Fibroblast of skin of abdomen (primary cell): ENCODE measurements at places on chromosomes 3 and 15.
A peak's percentile ranks its signal among the peaks of the same experiment; 100 is the strongest.

GRCh38 chr15:43275740-43276562 lies 9.2 kb upstream of the TGM5 start:
- DNase-seq = no peak

DNA sequence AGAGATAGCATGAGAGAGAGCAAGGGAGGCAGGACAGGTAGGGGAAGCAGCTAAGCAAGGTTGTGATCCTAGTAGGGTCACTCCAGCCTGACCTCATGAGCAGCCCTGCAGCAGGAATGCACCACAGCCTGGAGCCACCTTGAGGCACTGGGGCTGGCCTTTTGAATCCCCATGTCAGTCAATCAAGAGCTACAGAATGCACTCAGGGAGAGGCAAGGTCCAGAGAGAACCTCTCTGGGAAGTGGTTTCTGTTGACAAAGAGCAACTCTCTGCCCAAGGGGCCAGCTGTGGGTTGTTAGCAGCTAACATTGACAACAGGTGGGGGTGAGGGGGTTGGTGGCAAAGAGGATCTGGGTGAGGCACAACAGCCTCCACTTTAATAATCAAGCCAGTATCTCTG lies 54.6 kb downstream of the TRANK1 start:
- no peak for DNase-seq

- no peak for DNase-seq
These were observed 24.5 kb upstream of the BDH1 start for GRCh38 chr3:197580253-197580691.

DNA sequence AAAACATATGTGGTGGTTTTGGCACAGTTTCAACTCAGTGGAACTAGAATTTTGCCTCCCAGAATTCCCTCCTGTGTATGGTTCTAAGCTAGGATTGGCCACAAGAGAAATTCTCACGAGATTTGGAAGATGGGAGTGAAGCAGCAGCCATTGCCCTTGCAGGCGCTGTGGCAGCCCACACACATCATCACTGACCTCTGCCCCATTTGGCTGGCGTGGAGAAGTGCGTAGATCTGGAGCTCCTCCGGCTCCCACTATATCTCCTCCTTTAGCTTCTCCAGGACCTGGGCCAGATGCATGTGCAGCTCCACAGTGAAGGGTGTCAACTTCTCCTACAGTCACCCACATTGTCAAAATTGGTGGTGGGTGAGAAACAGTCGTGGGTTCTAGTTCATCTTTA lies 199.6 kb downstream of the EFHB start:
- DNase-seq = no peak

- DNase-seq = no peak
These were observed at the start of gene RTP2 for GRCh38 chr3:187702507-187703033. RTP2 (minus strand) TSS chr3:187702557; CDS start chr3:187702128, 429 bp downstream.

DNA sequence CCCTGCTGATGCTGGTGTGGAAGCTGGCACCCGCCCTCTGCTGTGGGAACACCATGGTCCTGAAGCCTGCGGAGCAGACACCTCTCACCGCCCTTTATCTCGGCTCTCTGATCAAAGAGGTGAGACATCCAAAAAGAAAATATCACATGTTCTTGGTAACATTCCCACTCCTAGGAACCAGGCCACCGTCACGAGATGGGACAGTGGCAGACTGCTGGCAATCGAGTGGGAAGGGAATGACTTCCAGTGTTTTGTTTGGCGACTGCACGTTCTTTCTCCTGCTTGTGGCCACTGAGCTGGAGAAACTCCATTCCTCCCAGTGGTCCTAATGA lies 14.3 kb downstream of the ALDH1A3 start:
- DNase-seq = no peak

GRCh38 chr15:78133801-78134200 lies 2.6 kb upstream of the CIB2 start:
- DNase-seq = no peak

DNA sequence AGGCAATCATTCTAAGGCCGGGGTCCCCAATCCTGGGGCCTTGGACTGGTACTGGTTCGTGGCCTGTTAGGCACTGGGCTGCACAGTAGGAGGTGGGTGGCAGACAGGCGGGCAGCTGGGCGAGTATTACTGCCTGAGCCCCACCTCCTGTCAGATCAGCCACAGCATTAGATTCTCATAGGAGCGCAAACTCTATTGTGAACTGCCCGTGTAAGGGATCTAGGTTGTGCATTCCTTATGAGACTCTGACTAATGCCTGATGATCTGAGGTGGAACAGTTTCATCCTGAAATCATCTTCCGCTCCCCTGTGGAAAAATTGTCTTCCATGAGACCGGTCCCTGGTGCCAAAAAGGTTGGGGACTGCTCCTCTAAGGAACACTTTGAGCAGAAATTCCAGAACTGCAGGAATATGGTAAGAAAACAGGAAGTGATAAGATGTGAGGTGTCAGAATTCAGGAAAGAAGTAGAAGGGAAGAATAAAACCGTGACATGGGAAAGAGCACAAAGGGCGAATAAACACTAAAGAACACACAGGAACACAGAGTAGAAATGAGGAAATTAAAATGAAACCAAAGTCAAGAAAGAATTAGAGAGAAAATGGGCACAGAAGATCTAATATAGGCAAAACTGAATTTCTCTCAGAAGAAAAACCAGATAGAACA lies 57.6 kb downstream of the PDCD6IP start:
- DNase-seq = peak; percentile 2

DNA sequence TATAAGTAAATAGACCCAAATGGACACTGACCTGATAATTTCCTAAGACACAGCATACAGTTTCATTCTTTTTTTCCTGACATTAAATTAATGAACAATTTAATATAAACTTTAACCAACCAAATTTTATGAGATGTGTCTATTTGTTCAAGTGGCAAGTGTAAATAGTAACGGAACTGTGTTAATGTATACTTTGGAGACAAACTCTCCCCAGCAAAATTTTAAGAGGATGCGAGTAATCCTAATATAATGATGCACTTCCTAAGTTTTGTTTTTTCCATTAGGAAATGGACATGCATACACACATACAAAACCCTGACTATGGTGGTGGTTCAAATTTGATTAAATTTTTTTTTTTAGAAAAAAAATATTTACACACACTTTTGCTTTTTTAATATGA lies 38.5 kb upstream of the MYH15 start:
- DNase-seq = no peak

GRCh38 chr3:174620138-174620537 lies 239.0 kb upstream of the NAALADL2 start:
- DNase-seq = peak; percentile 9

- no peak for DNase-seq
These were observed 51.1 kb upstream of the SEC22A start for GRCh38 chr3:123150449-123151215.

DNA sequence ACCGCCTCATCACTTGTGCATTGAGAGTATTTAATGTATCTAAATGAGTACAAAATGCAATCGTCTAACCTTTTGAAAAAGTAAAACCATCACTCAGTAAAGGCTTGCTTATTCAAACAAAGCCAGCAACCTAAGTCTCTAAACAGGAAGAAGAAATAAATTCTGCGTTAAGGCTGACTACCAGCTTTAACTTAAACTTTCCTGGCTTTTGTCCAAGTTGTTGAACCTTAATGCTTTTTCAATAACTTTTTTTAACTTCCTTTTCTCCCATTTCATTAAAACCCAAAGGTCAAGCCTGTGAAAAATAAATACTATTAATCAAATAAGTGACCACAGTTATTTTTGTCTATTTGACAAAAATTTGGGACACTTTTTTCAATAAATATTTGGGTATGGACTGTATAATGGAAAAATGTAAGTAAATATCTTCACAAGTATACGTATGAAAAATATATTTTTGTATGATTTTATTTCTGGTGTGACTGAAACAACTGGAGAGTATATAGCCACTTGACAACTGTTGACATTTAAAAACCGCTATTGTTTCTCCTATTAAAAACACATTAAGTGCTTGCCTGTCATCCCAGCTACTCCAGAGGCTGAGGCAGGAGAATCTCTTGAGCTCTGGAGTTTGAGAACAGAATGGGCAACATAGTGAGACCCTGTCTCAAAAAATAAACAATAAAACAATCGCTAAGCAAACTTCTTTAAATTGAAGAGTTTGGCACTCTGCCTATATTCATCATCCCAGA lies 2.9 kb downstream of the KLHL24 start:
- no peak for DNase-seq

GRCh38 chr15:96160800-96161199 lies 169.7 kb upstream of the NR2F2 start:
- no peak for DNase-seq

DNA sequence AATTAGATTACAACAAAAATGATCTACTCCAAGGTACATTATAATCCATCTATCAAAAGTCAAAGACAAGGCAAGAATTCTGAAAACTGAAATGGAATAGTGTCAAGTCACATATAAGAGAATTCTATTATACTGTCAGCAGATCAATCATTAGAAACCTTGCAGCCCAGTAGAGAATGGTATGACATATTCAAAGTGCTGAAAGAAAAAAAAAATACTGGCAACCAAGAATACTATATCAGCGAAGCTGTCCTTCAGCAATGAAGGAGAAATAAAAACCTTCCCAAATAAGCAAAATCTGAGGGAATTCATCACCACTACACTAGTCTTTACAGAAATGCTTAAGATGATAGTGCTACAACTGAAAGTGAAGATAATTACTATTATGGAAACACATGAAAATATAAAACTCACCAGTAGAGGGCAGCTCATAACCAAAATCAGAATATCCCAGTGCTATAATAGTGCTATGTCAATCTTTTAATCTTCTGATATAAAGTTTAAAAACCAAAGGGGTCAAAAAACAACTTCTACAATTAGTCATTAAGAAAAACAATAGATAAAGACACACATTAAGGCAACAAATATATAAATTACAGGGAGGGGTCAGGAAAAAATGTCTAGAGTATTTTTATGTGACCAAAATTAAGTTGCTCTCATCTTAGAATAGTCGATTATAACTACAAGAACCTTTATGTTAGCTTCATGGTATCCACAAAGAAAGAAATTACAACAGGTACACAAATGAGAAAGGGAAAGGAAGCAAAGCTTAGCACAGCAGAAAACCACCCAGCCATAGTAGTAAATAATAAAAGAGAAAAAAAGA lies 190.7 kb upstream of the CNTN6 start:
- DNase-seq = peak; percentile 5

- no peak for DNase-seq
These were observed 237.8 kb upstream of the PEX5L start for GRCh38 chr3:180274536-180274935.

- no peak for DNase-seq
These were observed 35.5 kb downstream of the MDFIC2 start for GRCh38 chr3:70276901-70277300.

GRCh38 chr3:185151964-185152409 lies 873 bp downstream of the C3orf70 start:
- no peak for DNase-seq

DNA sequence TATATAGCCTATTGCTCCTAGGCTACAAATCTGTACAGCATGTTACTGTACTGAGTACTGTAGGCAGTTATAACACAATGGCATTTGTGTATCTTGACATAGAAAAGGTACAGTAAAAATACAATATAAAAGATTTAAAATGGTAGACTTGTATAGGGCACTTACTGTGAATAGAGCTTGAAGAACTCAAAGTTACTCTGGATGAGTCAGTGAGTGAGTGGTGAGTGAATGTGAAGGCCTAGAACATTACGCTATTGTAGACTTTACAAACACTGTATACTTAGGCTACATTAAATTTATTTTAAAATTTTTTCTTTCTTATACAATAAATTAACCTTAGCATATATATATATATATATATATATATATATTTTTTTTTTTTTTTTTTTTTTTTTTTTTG lies 140.0 kb upstream of the UBE2E1 start:
- DNase-seq = no peak

DNA sequence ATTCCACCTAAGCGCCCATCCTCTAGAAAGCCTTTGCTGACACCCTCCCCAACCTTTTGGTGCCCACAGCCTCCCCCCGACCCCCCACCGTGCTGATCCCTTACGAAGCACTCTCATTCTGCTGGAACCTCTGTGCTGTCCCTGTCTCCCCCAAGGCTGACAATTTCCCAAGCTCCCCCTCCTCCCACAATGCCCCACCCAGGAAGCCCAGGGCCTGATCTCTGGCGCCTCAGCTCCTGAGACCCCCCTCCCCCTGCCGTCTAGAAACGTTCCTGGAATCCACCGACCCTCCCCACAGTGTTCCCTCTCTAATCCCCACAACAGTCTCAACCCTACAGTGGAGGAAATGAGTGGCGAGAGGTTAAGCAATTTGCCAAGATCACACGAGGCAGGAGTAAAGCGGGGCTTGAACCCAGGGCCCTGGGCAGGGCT lies 18.3 kb downstream of the MYL3 start:
- no peak for DNase-seq

- no peak for DNase-seq
These were observed 112.6 kb downstream of the SQOR start for GRCh38 chr15:45747426-45747825.

DNA sequence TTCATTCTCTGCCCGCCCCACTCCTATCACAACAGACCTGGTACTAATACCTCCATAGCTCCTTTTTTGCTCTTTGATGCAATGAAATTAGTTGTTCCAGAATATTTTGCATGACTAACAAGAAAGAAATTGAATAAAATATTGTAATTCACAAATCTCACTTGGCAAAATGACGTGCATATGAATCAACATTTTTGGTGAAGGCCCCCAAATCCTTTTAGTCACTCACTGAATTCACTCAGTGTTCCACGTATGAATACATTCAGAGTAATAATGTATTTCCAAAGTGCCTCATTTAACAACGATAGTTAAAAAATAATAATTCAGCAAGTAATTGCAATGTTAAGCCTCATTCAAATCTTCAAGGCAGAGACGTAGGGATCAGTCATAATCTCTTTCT lies 148.6 kb upstream of the STRIT1 start:
- DNase-seq = peak; percentile 45

DNA sequence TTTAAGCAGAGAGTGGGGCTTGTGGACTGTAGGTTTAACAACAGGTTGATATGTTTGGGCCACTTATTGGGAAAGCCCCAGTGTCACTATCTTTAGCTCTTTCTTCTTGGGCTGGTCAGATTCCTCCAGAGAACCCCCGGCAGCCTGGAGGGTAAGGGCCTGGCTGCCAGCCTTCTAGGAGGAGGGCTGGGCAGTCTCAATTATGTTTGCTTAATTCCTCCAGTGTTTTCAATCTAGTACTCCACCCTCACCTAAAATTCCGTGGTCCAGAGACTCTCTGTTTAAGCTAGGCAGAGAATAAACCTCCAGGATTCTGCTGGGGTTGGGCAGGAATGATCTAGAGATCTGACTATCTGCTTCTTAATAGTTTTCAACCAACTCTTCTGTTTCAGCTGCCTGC lies 5.3 kb downstream of the ASB14 start:
- no peak for DNase-seq
